ENCODE measurements at places on chromosomes 12 and 14.

DNA sequence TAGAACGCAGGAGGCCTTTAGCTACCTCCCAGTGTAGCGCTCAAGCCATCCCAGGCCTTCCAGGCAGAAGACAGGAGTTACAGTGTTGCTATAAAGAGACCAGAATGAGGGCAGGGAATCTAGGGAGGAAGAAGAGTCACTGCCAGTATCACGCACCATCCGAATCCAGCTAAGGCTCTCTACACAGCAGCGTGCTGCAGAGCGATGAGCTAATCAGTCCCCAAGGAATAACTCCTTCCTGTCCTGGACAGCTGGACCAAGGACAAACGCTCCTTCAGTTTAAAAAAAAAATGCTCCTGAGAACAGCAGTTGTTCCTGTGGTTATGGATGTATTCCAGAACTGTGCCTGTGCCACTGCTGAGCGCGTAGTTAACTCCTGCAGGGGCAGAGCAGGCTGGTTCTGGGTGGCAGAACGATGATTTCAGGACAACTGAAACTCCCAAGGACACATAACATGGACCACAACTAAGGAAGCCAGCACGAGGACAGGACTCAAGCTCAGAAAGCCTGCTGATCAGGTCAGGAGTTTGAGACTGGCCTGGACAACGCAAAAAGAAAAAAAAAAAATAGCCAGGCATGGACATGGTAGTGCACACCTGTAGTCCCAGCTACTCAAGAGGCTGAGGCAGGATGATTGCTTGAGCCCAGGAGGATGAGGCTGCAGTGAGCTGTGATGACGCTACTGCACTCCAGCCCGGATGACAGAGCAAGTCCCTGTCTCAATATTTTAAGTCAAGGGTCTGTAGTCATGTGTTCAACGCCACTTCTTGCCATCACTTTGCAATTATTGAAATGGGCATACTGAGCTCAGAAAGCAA, 2.6 kb downstream of the IFFO1 start:
- H3K27ac ChIP-seq, result peak overlapping the region; percentile 87
- peak; percentile 80 for DNase-seq
- H3K4me3 ChIP-seq, result no peak overlapping the region
- peaks cover 4% of the 10 kb centered on the region for H3K36me3 ChIP-seq

- H3K4me1 ChIP-seq, result no peaks in the 10 kb centered on the region
- DNase-seq, result no peak
- H3K4me3 ChIP-seq, result no peak overlapping the region
- H3K27ac ChIP-seq, result no peak overlapping the region
Measured at GRCh38 chr14:70664698-70665447, 23.2 kb downstream of the TTC9 start.

DNA sequence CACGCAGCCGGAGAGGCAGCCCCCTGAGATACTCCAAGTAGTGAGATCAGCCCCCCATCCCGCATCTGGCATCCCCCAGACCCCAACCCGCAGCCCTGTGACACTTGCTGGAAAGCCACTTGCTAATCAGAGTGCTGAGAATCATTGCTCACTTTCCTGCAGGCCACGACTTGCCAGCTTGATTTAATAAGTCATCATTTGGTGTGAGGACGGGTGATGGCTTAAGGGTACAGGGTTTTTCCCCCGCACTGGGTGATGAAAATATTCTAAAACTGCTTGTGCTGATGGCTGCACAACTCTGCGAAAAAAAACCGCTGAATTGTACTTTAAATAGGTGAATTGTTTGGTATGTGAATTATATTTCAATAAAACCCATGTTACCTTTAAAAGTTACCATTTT, 171.2 kb downstream of the FOXN3 start:
- no peaks in the 10 kb centered on the region for H3K36me3 ChIP-seq
- peaks cover 20% of the 10 kb centered on the region for H3K4me1 ChIP-seq
- H3K27ac ChIP-seq, result no peak overlapping the region
- no peak for DNase-seq

GRCh38 chr14:61470261-61470960, 149.0 kb downstream of the PRKCH start:
- DNase-seq, result no peak
- H3K4me3 ChIP-seq, result no peak overlapping the region
- H3K36me3 ChIP-seq, result no peaks in the 10 kb centered on the region

GRCh38 chr12:92411687-92412086, 266.0 kb upstream of the BTG1 start:
- no peaks in the 10 kb centered on the region for H3K36me3 ChIP-seq
- no peaks in the 10 kb centered on the region for H3K27me3 ChIP-seq
- no peak for DNase-seq
- peaks cover 11% of the 10 kb centered on the region for H3K4me1 ChIP-seq
- H3K4me3 ChIP-seq, result no peak overlapping the region
- H3K27ac ChIP-seq, result no peak overlapping the region

DNA sequence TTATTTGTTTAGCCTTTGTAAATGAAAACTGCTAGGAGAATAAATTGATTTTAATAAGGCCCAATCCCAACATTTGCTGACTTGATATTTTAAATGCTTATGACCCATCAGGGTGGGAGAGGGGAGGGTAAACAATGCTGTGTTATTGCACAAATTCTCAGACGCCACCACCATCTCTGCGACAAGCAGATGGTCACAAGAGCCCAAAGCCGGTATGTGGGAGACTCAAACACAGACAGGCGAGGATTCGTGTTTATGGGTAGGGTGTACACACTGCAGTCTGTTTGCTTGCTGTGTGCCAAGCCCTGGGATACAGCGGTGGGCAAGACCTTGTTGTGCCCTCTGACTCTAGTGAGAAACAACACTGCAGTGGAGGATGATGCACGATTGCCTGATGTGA, 39.2 kb upstream of the PWP1 start:
- no peaks in the 10 kb centered on the region for H3K27me3 ChIP-seq
- H3K36me3 ChIP-seq, result no peaks in the 10 kb centered on the region
- no peak for DNase-seq
- peaks cover 6% of the 10 kb centered on the region for H3K4me1 ChIP-seq
- H3K4me3 ChIP-seq, result no peak overlapping the region
- peak overlapping the region; percentile 70 for H3K27ac ChIP-seq

- H3K4me3 ChIP-seq, result no peak overlapping the region
- no peaks in the 10 kb centered on the region for H3K4me1 ChIP-seq
- no peaks in the 10 kb centered on the region for H3K27me3 ChIP-seq
- H3K27ac ChIP-seq, result no peak overlapping the region
- no peaks in the 10 kb centered on the region for H3K36me3 ChIP-seq
Measured at GRCh38 chr14:100807979-100808734, 17.8 kb upstream of the MEG3 start.

All from cardiac muscle cell (in vitro differentiated cells and primary cell).